ENCODE measurements at places on chromosomes 16 and 17.

GRCh38 chr17:75806822-75807500 is 22.4 kb downstream of the UNK start:
- H3K36me3 ChIP-seq = peaks cover 20% of the 10 kb centered on the region
- no peaks in the 10 kb centered on the region for H3K27me3 ChIP-seq
- no peak for DNase-seq
- H3K4me1 ChIP-seq = no peaks in the 10 kb centered on the region
- no peak overlapping the region for H3K4me3 ChIP-seq

- no peak for DNase-seq
- H3K27ac ChIP-seq = no peak overlapping the region
- no peaks in the 10 kb centered on the region for H3K36me3 ChIP-seq
- peaks cover 20% of the 10 kb centered on the region for H3K27me3 ChIP-seq
- no peak overlapping the region for H3K4me3 ChIP-seq
These were observed 70.6 kb upstream of the CLEC3A start for GRCh38 chr16:77951788-77952187.

DNA sequence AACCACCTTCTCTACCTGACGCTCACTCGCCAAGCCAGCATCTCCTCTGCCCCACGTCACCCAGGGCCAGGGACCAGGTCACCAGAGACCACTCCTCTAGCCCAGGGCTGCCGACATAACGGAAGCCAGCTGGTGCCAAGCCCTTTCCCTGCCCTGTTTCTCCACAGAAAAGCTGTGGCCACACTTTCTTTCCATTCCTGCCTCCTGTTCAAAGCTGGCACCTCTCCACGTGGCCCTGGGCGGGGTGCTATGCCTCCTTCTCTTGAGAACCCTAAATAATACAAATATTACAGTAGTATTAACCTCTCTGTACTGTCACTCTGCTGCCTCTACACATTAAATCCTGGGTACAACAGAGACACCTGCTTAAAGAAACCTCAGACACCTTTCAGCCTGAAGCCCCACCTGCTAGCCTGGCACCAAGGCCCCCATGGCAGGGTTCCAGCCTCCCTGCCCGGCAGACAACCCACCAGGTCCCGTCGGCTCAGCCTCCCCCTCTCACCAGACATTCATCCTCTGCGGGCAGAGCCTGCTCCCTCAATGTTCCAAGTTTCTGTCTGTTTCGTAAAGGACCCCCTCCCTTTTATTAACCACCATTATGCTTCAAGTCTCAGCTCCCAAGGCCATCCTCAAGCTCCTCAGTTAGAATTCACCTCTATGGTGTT is 62.3 kb downstream of the TIMM22 start:
- no peak overlapping the region for H3K27ac ChIP-seq
- H3K4me3 ChIP-seq = no peak overlapping the region
- H3K4me1 ChIP-seq = no peaks in the 10 kb centered on the region

- no peaks in the 10 kb centered on the region for H3K27me3 ChIP-seq
- no peak overlapping the region for H3K27ac ChIP-seq
- H3K4me1 ChIP-seq = no peaks in the 10 kb centered on the region
- H3K36me3 ChIP-seq = no peaks in the 10 kb centered on the region
These were observed 41.6 kb downstream of the ARHGAP23 start for GRCh38 chr17:38469875-38470274.

GRCh38 chr17:80807882-80808281 is 183.8 kb upstream of the CHMP6 start:
- H3K36me3 ChIP-seq = peaks cover 10% of the 10 kb centered on the region
- H3K27me3 ChIP-seq = no peaks in the 10 kb centered on the region
- H3K27ac ChIP-seq = no peak overlapping the region

DNA sequence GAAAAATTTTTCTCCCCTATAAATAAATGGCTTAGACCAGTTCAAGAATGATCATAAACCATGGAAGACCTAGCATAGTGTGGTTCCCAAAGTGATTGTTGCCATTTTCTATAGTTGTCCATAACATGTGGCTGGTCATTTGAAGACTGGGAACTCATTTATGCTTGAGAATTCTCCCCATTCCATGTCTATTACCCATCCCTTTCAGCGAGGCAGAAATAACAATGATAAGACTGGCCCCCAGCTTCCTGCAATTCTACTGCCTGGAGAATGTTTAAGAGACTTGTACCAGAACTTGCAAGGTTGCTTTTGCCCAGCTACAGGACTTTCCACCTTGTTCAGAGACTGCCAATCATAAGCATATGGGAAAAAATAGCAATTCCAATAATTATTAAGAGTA is 146.5 kb upstream of the CDH11 start:
- no peak for DNase-seq
- no peaks in the 10 kb centered on the region for H3K27me3 ChIP-seq
- no peak overlapping the region for H3K27ac ChIP-seq
- H3K36me3 ChIP-seq = no peaks in the 10 kb centered on the region

- DNase-seq = no peak
- H3K27me3 ChIP-seq = no peaks in the 10 kb centered on the region
- no peak overlapping the region for H3K4me3 ChIP-seq
- peaks cover 10% of the 10 kb centered on the region for H3K4me1 ChIP-seq
- H3K36me3 ChIP-seq = no peaks in the 10 kb centered on the region
These were observed 369.1 kb downstream of the XYLT1 start for GRCh38 chr16:17101646-17102045.

GRCh38 chr16:4026854-4027253 is 89.4 kb downstream of the ADCY9 start:
- H3K4me1 ChIP-seq = no peaks in the 10 kb centered on the region
- no peaks in the 10 kb centered on the region for H3K27me3 ChIP-seq
- no peak overlapping the region for H3K4me3 ChIP-seq
- DNase-seq = no peak
- H3K36me3 ChIP-seq = no peaks in the 10 kb centered on the region
- no peak overlapping the region for H3K27ac ChIP-seq

- H3K27ac ChIP-seq = no peak overlapping the region
- H3K36me3 ChIP-seq = no peaks in the 10 kb centered on the region
- H3K4me1 ChIP-seq = peaks cover 70% of the 10 kb centered on the region
- no peak for DNase-seq
- H3K27me3 ChIP-seq = no peaks in the 10 kb centered on the region
These were observed 46.6 kb upstream of the LCMT1 start for GRCh38 chr16:25064937-25065336.

GRCh38 chr17:73250851-73251640 is 10.6 kb downstream of the CPSF4L start:
- no peak for DNase-seq
- H3K27ac ChIP-seq = no peak overlapping the region
- peaks cover 17% of the 10 kb centered on the region for H3K36me3 ChIP-seq

DNA sequence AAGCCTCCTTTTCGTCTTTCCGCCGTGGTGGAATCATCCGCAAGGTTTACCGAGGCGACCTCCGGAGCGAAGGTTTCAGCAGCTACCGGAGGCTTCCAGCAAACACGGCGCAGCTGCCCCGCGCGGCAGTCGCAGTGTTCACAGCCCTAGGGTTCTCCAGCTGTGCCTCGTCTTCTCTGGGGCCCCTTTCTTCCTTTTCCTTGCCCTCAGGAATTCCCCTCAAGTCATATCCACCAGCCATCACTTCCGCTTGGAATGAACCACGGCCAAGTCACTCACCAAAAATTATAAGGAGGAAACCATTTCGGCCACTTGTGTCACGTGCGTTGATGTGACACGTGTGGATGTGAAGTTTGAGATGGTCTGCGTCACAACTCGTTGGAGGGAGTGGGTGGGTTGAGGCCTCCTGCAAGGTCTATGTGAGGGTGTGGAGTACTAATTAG is 636 bp upstream of the ERN1 start:
- H3K4me1 ChIP-seq = peaks cover 31% of the 10 kb centered on the region
- H3K27ac ChIP-seq = peak overlapping the region; percentile 88
- no peak for DNase-seq
- H3K4me3 ChIP-seq = peak overlapping the region; percentile 65

- H3K27ac ChIP-seq = no peak overlapping the region
- DNase-seq = no peak
- no peaks in the 10 kb centered on the region for H3K27me3 ChIP-seq
- peaks cover 23% of the 10 kb centered on the region for H3K4me1 ChIP-seq
- H3K4me3 ChIP-seq = no peak overlapping the region
These were observed 59.3 kb downstream of the CENPV start for GRCh38 chr17:16293931-16294330.

GRCh38 chr16:85697431-85697830 is 8.7 kb upstream of the GINS2 start:
- DNase-seq = no peak
- no peaks in the 10 kb centered on the region for H3K4me1 ChIP-seq
- no peak overlapping the region for H3K27ac ChIP-seq
- no peaks in the 10 kb centered on the region for H3K36me3 ChIP-seq
- H3K27me3 ChIP-seq = peaks cover 17% of the 10 kb centered on the region
- no peak overlapping the region for H3K4me3 ChIP-seq

DNA sequence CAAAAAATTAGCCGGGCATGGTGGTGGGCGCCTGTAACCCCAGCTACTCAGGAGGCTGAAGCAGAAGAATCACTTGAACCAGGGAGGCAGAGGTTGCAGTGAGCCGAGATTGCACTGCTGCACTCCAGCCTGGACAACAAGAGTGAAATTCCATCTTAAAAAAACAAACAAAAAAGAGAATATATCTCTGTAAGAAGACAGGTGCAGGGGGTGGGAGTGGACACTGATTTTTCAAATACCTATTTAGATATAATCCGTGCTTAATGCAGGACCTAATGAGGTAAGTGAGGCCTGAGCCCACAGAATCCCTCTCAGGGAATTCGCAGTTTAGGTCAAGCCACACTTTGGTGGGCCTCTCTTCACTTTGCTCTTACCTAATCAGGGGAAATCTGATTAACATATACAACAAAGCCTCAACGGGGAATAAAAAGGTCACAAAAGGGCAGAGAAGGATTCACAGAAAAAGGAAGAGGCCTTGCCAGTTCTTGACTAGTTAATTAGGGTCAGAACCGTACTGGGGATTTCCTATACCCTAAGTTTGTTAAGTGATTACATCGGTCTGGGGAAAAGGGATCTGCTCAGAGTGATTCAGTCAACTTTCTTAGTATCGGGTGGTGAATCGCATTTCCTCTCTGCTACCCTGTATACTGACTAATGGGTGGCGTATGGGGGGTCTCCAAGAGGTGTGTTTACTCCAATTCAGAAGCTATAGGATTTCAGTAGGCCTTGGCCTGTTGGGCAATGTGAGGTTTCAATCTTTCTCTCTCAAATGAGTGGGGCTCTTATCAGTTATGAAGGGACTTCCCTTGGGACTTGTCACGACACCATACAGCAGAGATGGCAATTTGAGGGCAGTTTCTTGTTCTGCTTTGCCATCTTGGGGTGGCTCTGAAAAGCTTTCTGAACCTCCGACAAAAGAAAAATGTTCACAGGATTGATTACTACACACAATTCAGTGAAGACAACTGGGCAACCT is 1.9 kb upstream of the NFAT5 start:
- DNase-seq = peak; percentile 86
- peak overlapping the region; percentile 75 for H3K27ac ChIP-seq
- H3K36me3 ChIP-seq = no peaks in the 10 kb centered on the region

- no peak overlapping the region for H3K4me3 ChIP-seq
- H3K36me3 ChIP-seq = no peaks in the 10 kb centered on the region
- H3K4me1 ChIP-seq = no peaks in the 10 kb centered on the region
- H3K27ac ChIP-seq = no peak overlapping the region
- H3K27me3 ChIP-seq = no peaks in the 10 kb centered on the region
These were observed 41.7 kb downstream of the SOX9 start for GRCh38 chr17:72162569-72162968.

- H3K27me3 ChIP-seq = no peaks in the 10 kb centered on the region
- H3K27ac ChIP-seq = peak overlapping the region; percentile 16
- H3K4me1 ChIP-seq = peaks cover 56% of the 10 kb centered on the region
- DNase-seq = no peak
- H3K36me3 ChIP-seq = peaks cover 46% of the 10 kb centered on the region
These were observed 7.0 kb downstream of the ZNF319 start for GRCh38 chr16:57993438-57993837.

DNA sequence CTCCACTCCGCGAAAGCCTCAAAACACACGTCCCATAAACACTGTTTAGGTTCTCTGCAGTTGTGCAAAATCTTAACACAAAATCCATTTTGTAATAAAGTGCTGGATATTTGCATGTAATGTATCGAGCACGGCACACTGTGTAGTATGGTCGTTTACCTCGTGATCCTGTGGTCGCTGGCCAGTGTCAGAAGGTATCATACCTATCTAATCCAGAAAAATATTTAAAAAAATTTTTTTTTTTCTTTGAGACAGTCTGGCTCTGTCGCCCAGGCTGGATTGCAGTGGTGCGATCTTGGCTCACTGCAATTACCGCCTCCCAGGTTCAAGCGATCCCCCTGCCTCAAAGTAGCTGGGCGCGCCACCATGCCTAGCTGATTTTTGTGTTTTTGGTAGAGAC is 996 bp downstream of the RPL38 start:
- DNase-seq = no peak
- peaks cover 52% of the 10 kb centered on the region for H3K36me3 ChIP-seq
- peaks cover 18% of the 10 kb centered on the region for H3K27me3 ChIP-seq
- peak overlapping the region; percentile 97 for H3K4me3 ChIP-seq
- H3K4me1 ChIP-seq = peaks cover 56% of the 10 kb centered on the region

GRCh38 chr17:72409405-72410002 is 288.7 kb downstream of the SOX9 start:
- no peaks in the 10 kb centered on the region for H3K36me3 ChIP-seq
- H3K27me3 ChIP-seq = no peaks in the 10 kb centered on the region
- H3K4me1 ChIP-seq = no peaks in the 10 kb centered on the region
- H3K4me3 ChIP-seq = no peak overlapping the region
- H3K27ac ChIP-seq = no peak overlapping the region

DNA sequence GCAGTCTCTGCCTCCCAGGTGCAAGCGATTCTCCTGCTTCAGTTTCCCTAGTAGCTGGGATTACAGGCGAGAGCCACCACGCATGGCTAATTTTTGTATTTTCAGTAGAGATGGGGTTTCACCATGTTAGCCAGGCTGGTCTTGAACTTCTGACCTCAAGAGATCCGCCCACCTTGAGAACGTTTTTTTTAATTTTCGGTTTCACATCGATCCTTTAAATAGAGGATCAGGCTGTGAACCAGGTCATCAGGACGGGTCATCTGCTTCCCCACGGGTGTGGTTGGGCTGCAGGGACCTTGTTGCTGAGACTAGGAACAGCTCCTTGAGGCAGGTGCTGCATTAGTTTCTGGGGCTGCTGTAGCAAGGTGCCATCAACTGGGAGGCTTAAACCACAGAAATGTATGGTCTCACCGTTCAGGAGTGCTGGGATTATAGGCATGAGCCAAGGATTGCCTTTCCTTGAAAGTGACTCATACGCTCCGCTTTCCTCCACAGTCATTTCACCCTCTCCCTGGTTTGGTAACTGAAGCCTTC is 7.9 kb upstream of the NAGPA start:
- no peaks in the 10 kb centered on the region for H3K4me1 ChIP-seq
- DNase-seq = no peak
- H3K4me3 ChIP-seq = no peak overlapping the region
- no peaks in the 10 kb centered on the region for H3K27me3 ChIP-seq
- H3K27ac ChIP-seq = no peak overlapping the region
